Stimulated activated CD4-positive, alpha-beta T cell treated with anti-CD3 and anti-CD28 coated beads, Interleukin-12 subunit alpha, Interleukin-12 subunit beta, amount 100 ng/mL, for 4 hours (primary cell): ENCODE measurements at places on chromosomes 3 and 15.

DNA sequence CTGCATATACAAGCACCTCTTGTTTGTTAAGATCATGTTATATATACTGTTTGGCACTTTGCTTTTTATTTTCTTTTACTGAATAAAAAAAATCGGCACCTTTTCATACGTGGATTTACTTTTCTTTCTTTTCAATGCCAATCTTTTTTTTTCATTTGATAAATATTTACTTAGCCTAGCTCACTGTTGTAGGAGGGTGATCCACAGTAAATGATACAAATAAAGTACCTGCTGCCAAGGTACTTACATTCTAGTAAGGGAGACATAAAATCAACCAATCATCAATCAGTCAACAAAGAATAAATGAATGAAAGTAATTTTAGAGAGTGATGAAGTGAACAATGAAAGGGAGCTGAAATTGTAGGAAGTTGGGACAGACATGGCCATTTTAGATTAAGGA is 18.3 kb downstream of the GNB5 start:
- no peak for DNase-seq

DNA sequence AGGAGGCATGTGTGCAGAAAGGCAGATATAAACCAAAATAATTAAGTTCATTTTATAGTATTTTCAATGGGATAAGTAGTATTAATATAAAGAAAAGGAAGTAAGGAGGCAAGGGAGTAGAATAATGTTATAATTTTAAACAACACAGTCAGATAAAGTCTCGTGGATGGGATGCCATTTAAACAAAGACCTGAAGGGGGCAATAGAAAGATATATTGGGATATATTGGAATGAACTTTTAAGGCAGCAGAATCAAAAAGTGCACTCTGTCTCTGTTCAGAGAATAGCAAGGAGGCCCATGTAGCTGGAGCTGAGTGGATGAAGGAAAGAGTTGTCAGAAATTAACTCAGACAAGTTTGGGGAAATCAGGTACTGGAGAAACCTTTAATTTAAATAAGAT is 158.7 kb downstream of the CGGBP1 start:
- DNase-seq: no peak

GRCh38 chr3:9308298-9308990 is 54.4 kb upstream of the THUMPD3 start:
- DNase-seq: no peak

- DNase-seq: no peak
Observed at GRCh38 chr3:120341658-120342346, 7.4 kb downstream of the LRRC58 start.

- no peak for DNase-seq
Observed at GRCh38 chr15:96160269-96160668, 170.2 kb upstream of the NR2F2 start.

GRCh38 chr15:82197733-82198594 is 64.6 kb downstream of the EFL1 start:
- peak; percentile 41 for DNase-seq

- DNase-seq: no peak
Observed at GRCh38 chr15:55387027-55387426, 21.1 kb downstream of the CCPG1 start.

DNA sequence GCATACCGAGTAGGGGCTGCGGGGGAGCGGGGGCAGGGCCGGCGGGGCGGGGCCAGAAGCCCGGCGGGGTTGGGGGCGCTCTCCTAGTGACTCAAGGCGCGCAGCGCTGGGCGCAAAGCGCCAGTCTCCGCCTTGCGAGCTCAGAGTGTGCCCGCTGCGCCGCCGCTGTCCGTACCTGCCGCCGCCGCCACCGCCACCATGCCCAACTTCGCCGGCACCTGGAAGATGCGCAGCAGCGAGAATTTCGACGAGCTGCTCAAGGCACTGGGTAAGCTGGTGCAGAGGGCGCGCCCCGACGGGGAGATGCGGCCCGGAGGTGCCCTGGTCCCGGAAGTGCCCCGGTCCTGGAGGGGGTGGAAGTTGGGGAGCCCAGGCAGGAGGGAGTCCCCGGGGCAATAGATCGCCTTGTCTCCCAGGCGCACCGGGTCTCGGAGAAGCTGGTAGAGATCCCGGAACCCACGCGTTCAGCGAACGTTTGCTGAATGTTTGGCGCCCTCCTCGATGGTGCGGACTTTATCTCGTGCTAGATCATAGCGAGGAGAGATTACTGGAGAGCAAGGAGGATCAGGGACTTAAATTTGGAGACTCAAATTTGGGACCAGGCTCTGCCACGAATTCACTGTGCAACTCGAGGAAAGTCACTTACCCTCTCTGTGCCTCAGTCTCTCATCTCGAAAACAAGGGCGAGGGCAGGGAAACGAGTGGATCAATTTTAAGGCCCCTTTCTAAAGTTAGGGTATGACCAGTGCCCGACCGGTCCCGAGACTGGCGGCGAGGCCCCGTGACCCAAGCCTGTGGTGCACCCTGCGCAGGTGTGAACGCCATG is at the start of gene CRABP1:
Gene CRABP1 (plus strand): TSS at position 123 of the 826 bp plus-strand sequence. CDS start 76 bp downstream, at position 199.
- no peak for DNase-seq

GRCh38 chr15:69525543-69525942 is 72.9 kb downstream of the RPLP1 start:
- DNase-seq: no peak

- no peak for DNase-seq
Observed at GRCh38 chr3:127134466-127134865, 58.5 kb upstream of the PRR23E start.

GRCh38 chr3:4174791-4175190 is 128.4 kb upstream of the SETMAR start:
- no peak for DNase-seq

DNA sequence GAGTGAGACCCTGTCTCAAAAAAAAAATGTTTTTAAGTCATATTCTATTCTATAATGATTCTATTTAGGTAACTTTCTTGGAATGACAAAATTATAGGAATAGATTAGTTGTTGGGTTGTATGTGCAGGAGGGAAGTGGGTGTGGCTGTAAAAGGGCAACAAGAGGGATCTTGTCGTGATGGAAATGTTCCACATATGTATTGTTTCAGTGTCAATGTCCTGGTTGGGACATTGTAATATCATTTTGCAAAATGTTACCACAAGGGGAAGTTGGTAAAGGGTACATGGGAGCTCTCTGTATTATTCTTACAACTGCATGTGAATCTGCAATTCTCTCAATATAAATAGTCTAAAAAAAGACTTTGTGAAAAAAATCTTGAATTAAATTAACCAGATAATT is 14.3 kb upstream of the ABHD5 start:
- no peak for DNase-seq
